ENCODE measurements at places on chromosomes 2 and 18.

- DNase-seq: no peak
These were observed 208.2 kb downstream of the PRKCE start for GRCh38 chr2:45859682-45860081.

DNA sequence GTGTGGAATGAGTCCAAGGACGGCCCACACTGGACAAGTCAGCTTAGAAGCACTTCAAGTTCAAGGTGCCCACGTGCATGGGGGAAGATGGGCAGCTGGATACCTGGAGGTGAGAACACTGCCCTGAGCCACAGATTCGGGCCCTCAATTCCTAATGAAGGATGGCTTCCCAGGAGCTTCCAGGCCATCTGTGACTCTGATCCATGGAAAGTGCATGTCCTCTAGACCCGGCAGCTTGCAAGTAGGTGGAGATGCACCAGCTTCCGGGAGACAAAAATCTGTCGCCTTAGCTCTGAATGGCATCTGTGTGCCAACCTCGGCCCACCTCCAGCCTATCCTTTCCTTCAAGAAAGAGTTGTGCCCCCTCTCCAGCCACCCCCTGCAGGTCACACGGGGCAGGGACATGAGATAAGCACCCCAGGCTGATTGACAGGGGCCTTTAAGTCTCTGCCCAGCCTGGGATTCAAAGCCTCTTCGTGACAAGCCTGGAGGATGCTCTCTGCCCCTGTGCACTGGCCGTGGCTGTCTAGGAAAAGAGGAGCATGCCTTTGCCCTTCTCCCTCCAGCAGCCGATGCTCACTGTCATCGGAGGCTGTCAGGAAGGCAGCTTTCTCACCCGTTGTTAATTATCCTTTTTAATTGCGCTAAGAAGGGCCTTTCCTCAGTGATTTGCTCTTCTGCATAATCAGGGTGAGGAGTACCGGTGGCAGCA, 65.5 kb downstream of the BIN1 start:
- no peak for DNase-seq

- no peak for DNase-seq
These were observed 216.3 kb downstream of the BCL11A start for GRCh38 chr2:60337142-60337497.

DNA sequence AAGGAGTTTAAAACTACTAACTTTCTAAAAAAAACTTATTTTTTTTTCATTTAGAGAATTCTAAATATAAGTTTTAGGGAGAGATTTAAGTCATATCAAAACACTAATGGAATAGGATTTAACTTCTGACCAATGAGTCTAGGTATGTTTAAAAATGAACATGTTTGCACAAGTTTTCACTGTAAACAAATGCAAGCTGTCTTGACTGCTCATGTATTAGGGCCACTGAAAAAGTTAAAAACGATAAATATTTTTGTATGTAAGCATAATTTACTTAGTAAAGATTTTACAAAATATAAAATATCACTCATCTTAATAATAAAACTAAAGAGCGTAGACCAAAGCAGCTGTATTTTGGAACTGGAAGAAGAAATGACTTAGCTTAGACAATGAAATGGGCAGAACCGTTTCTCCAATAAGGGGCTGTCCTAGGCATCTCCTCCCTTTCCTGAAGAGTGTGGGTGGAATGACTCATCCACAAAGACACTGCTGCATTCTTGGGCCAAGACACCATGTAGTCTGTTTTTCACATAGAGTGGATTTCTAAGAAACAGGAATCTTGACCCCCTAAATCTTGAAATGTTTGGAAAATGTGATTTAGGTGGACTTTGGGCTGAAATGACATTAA, 118.8 kb downstream of the MEP1B start:
- no peak for DNase-seq

GRCh38 chr2:8303322-8303832, 378.5 kb upstream of the ID2 start:
- DNase-seq: peak; percentile 67

DNA sequence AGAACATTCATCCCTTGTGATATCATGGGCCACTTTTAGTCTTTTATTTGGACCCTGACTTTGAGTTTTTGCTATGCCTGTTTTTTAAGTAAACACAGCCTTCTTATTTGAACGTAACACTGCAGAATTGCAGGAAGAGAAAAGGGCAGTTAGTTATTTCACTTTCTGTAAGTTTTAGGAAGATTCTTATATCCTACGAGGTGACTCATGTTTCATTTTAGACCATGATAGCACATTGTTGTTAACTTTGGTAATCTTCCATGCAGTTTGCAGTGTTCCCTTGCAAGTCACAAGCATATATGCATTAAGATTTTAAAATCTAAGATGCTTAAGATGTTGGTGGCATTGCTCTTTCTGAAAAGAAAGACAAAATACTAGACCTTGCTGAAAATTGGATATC, 128.6 kb upstream of the EPC2 start:
- no peak for DNase-seq

DNA sequence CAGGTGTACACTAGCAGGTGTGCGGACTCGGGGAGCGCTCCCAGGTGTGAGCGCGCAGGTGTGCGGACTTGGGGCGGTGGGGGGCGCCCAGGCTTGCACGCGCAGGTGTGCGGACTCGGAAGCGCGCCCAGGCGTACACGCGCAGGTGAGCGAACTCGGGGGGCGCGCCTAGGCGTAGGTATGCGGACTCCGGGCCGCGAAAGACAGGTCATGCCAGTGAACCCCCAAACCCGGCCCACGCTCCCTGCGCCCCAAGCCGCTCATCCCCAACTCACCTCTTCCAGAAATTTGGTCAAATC, 342 bp downstream of the CYB5A start:
- DNase-seq: no peak

GRCh38 chr2:231093933-231094332, 30.9 kb downstream of the HTR2B start:
- no peak for DNase-seq

DNA sequence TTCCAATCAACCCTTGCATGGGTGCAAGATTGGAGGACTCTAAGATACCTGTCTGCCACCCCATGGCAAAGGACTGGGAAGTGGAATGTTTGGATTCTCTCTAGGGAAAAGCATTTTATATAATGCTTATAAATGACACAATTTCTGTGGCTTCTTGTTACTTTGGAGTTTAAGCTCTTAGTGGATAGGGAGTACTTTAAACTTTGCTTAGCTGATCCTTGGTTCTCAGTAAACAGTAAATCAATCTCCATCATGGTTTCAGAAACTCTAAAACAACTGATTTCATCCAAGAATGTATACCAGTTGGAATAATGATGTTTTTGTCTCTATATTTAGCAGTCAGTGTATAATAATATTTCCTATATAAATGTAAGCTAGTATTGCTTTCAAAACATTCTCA, 14.1 kb upstream of the FAM228A start:
- no peak for DNase-seq

GRCh38 chr2:128494307-128494639, 175.6 kb upstream of the HS6ST1 start:
- no peak for DNase-seq

GRCh38 chr18:3704556-3705344, 254.8 kb downstream of the TGIF1 start:
- DNase-seq: no peak

GRCh38 chr2:8657423-8658062, 24.3 kb upstream of the ID2 start:
- no peak for DNase-seq

DNA sequence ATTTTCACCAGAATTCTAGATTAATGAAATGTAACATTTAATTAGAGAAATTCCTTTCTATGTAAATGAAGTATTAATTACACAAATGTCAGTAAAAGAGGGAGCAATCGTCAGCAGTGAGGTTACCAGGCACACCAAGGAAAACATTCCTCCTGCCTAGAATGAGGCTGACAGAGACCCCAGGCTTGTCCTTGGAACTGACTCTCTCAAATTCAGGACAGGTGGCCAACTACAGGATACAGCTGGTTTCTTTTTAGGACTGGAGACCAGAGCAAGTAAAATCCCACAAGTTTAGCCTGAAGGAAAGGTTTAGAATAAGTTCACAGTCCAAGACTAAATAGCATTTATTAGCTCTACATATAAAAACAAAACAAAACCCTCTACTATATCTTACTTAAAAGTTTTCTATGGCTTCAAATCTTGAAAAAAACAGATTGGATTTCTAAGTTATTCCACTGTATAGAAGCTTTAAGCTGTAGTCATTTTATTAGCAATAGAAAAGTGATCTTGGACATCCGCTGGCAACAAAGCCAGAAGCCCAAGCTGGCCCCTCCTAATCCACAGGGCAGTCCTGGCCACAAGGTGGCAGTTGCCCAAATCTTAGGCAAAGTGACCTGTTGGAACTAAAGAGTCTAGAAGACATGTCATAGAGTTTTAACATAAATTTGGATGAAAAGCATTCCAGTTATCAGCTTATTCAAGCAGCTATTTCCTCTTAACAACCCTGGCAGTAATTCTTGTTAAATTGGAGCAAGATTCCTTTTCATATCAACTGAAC, 81.0 kb downstream of the SP3 start:
- DNase-seq: no peak

GRCh38 chr2:11048335-11049008, 106.8 kb upstream of the SLC66A3 start:
- DNase-seq: no peak

DNA sequence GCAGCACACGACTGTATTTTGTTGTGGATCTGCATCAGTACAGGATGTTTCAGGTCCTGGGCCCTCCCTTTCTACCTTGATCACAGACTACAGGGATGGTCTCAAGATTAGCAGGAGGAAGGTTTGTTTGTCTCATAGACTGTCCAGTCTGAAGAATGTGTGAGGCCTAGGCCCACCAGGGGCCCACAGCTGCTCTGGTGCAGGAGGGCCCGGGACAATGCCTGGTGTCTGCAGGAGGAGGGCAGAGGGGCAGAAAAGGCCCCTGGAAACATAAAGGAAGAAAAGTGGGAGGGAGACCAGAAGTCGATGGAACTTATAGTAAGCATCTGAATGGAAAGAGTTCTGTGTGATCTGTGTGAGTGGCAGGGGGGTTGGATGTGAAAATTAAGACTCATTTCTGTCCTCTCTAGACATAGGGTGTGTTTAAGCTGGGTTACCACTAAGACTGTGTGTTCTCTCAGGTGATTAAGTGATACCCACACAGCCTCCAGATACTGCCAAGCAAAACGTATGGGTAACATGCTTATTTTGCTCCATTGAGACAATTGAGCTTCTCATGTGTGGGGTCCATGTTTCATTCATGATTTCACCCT, 33.4 kb upstream of the LPIN2 start:
- DNase-seq: no peak

DNA sequence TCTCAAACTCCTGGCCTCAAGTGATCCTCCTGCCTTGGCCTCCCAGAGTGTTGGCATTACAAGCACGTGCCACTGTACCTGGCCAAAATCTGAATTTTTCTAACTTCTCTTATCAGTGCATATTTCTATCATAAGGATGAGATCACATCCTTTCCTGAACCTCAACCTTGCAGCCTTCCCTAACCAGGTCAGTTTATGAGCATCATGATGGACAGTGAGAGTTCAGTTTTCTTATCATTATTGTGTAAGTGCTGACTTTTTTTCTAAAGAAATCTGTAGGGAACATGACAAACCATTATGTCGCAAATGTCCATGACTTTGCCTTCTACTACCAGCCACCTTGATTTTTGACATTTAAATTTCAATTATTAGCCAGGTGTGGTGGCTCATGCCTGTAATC, 31.5 kb downstream of the MRPL33 start:
- no peak for DNase-seq

GRCh38 chr2:234670052-234670451, 173.2 kb upstream of the ARL4C start:
- DNase-seq: no peak

DNA sequence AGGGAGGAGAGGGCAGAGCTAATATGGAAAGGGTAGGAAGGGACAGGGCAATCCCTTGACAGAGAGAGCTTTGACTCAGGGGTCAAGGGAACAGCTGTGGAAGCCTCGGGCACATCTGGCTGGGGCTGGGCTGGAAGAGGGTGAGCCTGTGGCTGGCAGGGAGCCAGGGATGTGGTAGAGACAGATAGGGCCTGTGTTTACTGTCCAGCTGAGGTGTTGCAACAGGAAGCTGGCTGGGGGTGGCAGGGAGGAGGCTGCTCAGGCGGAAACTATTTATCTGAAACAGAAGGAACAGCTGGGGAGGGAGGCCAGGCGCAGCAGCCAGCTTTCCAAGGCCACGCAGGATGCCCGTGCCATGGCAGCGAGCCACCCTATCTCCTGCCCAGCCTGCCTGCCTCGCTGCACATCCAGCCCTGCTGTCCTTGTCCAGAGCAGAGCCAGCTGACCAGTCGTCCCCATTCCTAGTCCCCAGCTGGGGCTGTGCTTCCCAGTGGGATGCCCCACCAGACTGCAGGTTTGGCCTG, 264.7 kb downstream of the CYP26B1 start:
- no peak for DNase-seq

- DNase-seq: no peak
These were observed 16.2 kb upstream of the BBS5 start for GRCh38 chr2:169462896-169463695.

DNA sequence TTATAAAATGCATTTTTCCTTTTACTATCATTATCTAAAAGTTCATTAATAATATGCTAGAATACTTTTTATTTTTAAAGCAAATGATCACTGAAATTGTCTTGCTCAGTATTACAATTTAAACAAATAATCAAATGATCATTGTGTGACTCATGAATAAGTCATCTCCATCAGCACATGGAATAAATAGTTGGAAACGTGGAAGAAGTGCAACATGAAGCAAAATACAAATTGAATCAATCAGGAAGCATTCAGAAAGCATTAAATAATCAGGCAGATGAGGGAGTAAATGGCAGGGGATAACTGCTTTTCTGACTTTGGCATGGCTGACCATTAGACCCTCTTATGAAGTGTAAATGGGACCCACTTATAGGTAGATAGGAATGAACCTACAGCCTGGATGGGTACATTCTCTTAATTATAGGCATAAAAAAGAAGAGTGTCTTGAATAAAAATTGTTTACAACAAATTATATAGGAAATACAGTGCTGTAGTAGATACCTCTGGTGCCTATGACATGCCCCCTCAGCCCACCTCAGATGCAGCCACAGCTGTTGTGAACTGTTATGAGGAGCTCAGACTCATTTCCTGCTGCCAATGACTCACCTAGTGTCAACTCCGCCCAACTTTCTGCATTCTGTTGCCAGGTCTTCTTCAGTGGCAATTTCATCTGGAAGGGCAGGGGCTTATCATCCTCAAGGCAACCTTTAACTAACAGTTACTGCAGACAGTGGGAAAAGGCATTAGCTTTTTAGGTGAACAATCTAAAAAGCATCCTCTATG, 936.0 kb downstream of the TRIB2 start:
- DNase-seq: no peak

- no peak for DNase-seq
These were observed 8.8 kb downstream of the GKN2 start for GRCh38 chr2:68943581-68944568.

DNA sequence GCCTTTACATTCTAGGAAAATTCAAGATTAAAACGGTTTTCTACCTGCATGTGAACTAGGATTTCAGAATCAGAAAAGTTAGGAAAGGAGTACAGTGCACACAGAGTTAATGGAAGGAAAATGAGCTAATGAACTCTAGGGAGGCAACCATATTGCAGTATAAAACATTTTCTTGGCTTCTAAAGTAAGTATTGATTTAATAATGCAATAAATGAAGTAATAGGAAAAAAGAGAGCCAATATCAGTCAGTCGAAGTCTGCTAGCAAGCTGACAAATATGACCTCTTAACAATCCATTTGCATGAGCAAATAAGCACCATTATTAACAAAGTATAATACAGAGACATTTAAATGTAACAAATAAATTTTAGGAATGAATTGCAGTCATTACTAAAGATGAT, 80.2 kb upstream of the COL3A1 start:
- no peak for DNase-seq

- DNase-seq: no peak
These were observed 94.9 kb downstream of the BCL2 start for GRCh38 chr18:63224630-63225029.
